SK-MEL-5 (cell line): ENCODE measurements at places on chromosomes 7 and 10. TPM values are rescaled to one million over a fixed set of nuclear protein-coding genes. Genes with fewer than 3 reads are reported as not detected.

SPDYE18 gene
- 0.18 TPM in 1 of 2 replicates, not detected in the other for total RNA-seq

SRGN gene
- total RNA-seq, result 3.9 and 4.8 TPM in 2 replicates

KLF14 gene
- total RNA-seq, result 0.69 and 1.0 TPM in 2 replicates

CDHR1 gene
- total RNA-seq, result not detected in 2 replicates

SYNPO2L gene
- not detected in 2 replicates for total RNA-seq

RBM20 gene
- total RNA-seq, result 1.0 and 1.2 TPM in 2 replicates

LIPA gene
- 68.2 and 76.1 TPM in 2 replicates for total RNA-seq

SH3PXD2A gene
- total RNA-seq, result 0.37 and 0.48 TPM in 2 replicates

IFIT1 gene
- 0.24 and 1.3 TPM in 2 replicates for total RNA-seq

LRIT1 gene
- not detected in 2 replicates for total RNA-seq

EIF4H gene
- 326 and 351 TPM in 2 replicates for total RNA-seq
